ENCODE measurements at places on chromosomes 12 and 14.
A peak's percentile ranks its signal among the peaks of the same experiment; 100 is the strongest.

GRCh38 chr12:132413931-132414588 lies 75.9 kb upstream of the FBRSL1 start:
- DNase-seq: peak; percentile 44

GRCh38 chr12:119366007-119366406 lies 31.5 kb downstream of the CCDC60 start:
- DNase-seq: no peak

DNA sequence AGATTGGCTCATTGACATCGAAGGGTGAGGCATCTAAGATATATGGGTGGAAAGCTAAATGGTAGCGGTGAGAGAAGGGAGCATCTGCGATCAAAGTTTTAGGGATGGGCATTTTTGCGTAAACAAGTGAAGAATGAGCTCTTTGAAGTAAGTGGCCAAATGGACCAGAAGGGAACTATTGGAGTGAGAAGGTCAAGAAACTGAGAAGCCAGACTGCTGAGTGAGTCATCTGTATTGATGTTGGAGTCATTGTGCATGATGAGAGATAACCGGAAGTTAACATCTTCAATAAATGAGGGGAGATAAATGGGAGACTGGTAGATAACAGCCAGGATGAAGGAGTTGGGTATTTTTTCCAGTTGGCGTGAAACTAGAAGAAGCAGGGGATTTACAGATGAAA lies 271.9 kb upstream of the PDE3A start:
- no peak for DNase-seq

DNA sequence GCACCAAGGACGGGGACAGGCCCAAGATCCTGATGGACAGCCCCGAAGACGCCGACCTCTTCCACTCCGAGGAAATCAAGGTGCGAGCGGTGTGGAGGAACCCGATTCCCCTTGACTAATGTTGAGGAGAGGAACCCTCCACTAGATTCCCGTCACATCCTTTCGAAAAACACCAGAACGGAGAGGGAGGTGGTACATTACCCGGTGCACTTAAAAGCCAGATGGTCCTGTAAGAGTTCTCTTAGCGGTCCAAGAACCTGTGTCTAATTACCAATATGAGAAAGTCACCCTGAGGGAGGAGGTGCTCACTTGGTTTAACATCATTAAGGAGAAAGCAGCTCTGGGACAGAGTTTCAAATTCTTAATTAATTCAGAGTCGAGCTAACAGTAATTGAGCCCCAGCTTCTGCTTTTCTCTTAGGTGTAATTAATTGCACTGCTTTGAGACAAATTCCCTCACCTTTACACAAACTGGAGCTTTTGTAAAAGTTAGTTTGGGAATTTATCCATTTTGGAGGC lies 450 bp downstream of the PRKAB1 start:
- no peak for DNase-seq

DNA sequence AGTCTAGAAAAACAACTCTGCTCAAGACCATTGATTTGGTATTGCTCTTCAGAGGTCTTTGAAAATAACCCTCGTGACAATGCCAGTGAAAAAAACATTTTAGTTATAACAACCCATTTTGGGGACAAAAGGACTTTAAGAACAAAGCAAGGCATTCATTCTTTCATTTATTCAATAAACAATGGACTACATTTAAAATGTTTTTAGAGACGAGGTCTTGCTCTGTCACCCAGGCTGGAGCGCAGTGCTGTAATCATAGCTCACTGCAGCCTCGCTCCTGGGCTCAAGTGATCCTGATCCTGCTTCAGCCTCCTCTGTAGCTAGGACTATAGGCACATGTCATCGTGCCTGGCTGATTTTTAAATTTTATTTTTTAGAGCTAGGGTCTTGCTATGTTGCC lies 7.7 kb upstream of the KICS2 start:
- DNase-seq: no peak

All from stimulated activated naive CD8-positive, alpha-beta T cell treated with anti-CD3 and anti-CD28 coated beads, Interleukin-15, Interleukin-2, amounts not matched to agents 100 U/mL and 50 U/mL, for 24 hours (primary cell).